HS-5 (cell line): ENCODE measurements at places on chromosomes 16 and 17.

DNA sequence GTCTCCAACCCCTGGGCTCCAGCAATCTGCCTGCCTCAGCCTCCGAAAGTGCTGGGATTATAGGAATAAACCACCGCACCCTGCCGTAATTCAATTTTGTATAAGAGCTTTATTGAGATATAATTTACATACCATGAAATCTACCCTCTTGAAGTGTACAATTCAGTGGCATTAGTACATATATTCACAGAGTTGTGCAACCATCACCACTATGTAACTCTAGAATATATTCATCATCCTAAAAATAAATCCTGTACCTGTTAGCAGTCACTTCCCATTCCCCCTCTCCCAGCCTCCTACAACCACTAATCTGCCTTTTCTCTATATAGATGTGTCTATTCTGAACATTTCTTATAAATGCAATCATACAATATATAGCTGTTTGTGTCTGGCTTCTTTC, 26.1 kb downstream of the TOM1L2 start:
- DNase-seq = no peak

DNA sequence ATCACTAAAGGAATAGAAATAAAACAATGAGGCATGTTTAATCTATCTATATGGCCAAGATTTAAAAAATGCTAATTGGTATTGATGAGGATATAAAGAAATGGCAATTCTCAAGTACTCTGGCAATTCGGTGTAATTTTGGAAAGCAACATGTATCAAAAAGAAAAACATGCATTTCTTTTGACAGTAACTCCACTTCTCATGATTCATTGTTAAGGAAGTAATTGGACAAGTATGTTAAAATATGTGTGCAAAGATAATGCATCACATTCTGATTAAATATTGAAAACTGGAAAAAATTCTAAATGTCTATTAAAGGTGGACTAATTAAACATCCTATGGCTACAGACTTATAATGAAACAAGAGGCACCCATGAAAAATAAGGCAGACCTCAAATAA, 81.2 kb downstream of the CREBBP start:
- no peak for DNase-seq

GRCh38 chr17:48241131-48241591, 133.6 kb downstream of the SNX11 start:
- DNase-seq = peak; percentile 69

- no peak for DNase-seq
Observed at GRCh38 chr17:59810894-59811153, 81.9 kb downstream of the TUBD1 start.

DNA sequence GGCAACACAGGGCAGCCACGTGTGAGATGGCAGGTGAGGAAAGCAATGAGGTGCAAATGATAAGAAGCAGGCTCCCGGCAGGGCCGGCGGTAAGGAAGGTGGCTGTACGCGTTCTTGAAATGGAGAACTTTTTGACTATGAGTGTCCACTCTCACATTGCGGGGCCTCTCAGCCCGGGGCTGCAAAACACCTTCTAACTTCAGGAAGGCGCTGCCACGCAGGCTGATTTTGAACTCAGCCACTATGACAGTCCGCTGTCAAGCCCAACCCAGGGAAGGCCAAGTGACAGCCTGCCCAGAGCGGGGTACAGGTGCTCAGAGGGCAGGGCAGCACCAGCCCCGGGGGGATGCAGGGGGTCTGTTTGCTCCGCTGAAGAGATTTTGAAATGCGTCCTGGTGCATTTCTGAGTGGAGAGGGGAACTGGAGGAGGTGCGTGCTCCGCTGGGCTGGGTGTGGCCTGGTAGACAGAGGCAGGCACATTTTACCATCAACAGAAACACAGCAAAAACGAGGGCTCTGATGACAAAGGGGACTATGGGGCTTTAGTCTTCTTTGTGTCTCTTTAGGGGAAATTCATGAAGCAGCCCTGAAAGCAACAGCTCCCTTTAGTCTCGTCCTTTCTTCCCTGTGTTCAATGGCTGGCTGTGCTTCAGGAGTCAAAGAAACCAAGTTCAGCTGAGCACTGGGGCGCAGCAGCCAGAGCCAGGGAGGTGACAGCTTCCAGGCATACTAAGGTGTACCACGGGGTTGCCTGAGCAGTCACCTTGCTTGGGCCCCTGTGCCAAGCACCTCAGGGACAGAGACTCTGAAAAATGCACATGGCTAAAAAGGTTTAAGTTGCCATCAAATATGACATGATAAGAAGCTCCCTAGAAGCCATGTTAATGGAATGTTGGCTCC, 14.6 kb upstream of the SREBF1 start:
- no peak for DNase-seq
